ENCODE measurements at places on chromosomes 12 and 14. TPM values are rescaled to one million over a fixed set of nuclear protein-coding genes. Genes with fewer than 3 reads are reported as not detected.

GRCh38 chr14:35932136-35932535, 106.0 kb downstream of the BRMS1L start:
- no peak overlapping the region for H3K4me3 ChIP-seq
- no peaks in the 10 kb centered on the region for H3K36me3 ChIP-seq
- H3K27ac ChIP-seq, result no peak overlapping the region
- no peaks in the 10 kb centered on the region for H3K4me1 ChIP-seq
- H3K27me3 ChIP-seq, result no peaks in the 10 kb centered on the region

DNA sequence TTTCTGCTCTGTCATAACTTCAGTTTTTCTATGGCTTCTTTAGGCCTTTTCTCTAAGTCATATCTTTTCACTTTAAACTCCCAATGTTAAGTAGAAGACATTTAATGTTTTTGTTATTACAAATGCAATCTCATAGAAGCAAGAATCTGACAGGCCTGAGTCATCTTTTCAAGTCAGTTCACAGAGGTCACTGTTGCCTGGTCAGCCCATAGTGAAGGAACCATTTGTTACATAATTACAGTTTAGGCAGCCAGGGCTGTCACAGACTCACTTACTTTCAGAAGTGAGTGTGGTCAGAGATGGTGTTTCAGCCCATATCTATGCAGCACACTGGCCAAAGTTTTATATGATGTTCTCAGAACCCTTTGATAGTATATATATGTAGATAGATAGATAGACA, 46.5 kb downstream of the CCER1 start:
- no peaks in the 10 kb centered on the region for H3K4me1 ChIP-seq
- H3K27ac ChIP-seq, result no peak overlapping the region
- H3K27me3 ChIP-seq, result no peaks in the 10 kb centered on the region
- H3K36me3 ChIP-seq, result no peaks in the 10 kb centered on the region
- H3K4me3 ChIP-seq, result no peak overlapping the region

DNA sequence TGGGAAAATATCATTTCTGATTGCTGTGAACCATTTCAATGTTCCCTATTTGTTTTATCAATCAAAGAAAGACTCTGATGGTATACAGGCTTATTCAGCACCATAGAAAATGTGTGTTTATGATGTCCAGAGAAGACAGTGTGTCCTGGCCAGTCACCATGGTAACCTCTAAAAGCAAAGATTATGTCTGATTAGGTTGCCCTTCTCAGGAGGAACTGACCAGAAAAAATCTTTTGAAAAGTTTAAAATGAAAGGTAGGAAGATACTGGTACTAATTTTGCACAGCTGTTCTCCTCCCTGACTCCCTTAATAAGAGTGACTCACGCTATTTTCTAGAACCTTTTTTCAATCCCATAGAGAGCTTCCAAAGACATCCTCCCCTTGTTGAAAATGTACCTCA, 391.8 kb upstream of the DCN start:
- H3K27me3 ChIP-seq, result no peaks in the 10 kb centered on the region
- H3K27ac ChIP-seq, result no peak overlapping the region
- H3K4me3 ChIP-seq, result no peak overlapping the region

KRT81 gene
- total RNA-seq, result not detected
